Stimulated activated CD8-positive, alpha-beta memory T cell treated with anti-CD3 and anti-CD28 coated beads, Interleukin-4, amount 100 ng/mL, for 1 hour (primary cell): ENCODE measurements at places on chromosomes 3 and 15.

DNA sequence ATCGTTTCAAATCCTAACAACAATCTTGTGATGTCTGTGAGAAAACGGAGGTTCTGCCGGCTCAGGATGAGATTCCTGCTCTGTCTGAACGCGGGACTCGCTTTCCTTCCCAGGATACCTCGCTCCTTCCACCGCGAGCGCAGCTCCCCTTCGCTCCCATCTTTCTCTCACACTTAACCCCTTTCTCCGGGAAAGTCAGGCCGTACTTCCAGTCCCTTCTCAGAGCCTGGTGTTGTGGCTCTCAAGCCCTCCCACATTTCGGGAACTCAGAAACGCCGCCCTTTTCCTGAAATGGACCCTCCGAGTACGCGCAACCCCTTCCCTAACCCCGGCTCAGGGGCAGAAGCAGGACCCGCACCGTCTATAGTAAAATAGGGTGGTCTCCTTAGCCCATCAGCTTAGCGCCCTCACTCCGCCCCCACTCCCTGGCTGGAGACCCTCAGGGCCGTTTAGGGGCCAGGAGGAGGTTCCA is 378 bp upstream of the FEM1B start:
- DNase-seq, result no peak

DNA sequence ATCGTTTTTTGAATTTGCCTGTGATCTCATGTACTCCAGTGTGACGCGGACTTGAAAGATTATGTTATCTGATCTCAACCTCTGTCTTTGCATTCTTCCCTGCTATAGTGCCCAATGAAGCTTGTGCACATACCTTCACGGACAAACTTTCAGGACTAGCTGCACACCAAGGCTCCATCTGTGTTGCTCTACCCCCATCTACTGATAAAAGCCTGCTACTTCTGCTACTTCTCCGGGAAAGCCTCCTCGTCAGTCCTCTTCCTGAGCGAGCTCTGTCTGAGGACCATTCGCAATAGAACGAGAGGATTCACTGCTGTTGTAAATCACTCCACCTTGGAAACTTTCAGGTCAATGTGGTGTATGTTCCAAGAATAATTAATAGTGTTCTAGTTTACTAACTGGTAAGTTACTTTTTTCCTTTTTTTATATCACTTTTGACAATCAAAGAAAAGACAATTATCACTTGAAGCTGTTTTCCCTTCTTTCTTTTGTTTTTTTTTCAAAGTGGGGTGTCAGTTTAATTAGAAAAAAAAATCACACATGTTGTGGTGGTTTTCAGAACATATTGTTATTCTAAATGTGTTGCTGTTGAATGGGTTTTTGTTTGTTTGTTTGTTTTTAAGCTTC is 217.6 kb downstream of the ARRDC4 start:
- DNase-seq, result no peak

GRCh38 chr3:52132041-52132440 is 22.2 kb downstream of the POC1A start:
- DNase-seq, result no peak

DNA sequence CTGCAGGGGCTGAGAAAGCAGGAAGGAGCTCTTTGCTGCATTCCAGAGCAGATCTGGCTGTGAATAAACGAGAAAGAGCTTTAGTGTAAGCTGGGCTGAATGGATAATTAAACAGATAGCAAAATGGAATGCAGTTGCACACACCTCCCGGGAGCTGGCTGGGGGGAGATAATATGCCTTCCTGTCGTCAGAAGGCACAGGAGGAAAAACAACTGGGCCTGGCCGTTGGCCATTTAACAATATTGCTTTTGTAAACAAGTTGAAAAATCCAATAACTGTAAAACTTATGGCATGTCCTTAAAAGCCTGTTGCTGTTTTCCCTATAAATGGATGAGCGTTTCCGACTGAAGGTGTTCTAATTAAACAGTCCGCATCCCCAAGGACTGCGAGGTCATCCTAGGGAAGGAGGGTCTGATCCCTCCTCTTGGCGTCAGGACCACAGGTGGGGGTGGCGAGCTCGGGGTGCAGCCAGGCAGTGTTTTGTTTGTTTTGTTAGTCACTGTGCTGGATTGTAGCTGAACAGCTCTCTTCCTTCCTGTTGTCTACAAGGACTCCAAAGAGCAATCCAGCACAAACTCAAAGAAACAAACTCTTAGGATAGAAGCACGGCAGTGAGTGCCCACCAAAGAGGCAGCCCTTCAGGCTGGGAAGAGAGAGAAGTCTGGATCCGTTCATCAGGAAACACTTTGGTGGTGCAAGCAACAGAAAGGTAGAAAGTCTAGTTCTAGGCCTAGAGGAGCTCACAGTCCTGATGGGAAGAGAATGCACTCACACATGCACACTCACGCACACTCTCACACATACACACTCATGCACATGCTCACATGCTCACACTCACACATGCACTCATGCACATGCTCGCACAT is 133.4 kb upstream of the SMAD3 start:
- no peak for DNase-seq

GRCh38 chr15:71010997-71011396 is 104.3 kb upstream of the THSD4 start:
- no peak for DNase-seq
